Stimulated activated CD8-positive, alpha-beta memory T cell treated with anti-CD3 and anti-CD28 coated beads, Interleukin-4, amount 100 ng/mL, for 1 hour (primary cell): ENCODE measurements at places on chromosomes 6 and 20.

GRCh38 chr20:36501367-36502006, 39.8 kb upstream of the MYL9 start:
- DNase-seq = no peak

GRCh38 chr6:146770965-146771735, 172.4 kb downstream of the ADGB start:
- no peak for DNase-seq

DNA sequence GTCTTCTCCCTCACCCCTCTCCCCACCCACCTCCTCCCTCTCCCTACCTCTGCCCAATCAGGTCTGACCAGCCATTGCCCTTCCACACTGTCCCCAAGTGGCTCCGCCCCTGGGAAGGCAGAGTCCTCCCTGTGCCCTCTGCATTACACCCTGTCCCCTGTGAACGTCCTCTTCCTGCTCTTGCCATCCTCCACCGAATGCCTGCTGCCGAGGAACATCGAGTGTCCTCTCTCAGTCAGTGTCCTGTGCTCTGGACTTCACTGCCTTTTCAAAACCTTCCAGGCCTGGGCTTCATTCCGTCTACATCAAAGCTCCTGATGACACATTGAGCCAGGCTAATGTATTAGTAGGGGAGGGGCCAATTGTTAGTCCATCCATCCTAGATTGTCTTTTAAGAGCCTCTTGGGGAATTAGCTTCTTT, 3.3 kb upstream of the PACSIN1 start:
- DNase-seq = no peak

DNA sequence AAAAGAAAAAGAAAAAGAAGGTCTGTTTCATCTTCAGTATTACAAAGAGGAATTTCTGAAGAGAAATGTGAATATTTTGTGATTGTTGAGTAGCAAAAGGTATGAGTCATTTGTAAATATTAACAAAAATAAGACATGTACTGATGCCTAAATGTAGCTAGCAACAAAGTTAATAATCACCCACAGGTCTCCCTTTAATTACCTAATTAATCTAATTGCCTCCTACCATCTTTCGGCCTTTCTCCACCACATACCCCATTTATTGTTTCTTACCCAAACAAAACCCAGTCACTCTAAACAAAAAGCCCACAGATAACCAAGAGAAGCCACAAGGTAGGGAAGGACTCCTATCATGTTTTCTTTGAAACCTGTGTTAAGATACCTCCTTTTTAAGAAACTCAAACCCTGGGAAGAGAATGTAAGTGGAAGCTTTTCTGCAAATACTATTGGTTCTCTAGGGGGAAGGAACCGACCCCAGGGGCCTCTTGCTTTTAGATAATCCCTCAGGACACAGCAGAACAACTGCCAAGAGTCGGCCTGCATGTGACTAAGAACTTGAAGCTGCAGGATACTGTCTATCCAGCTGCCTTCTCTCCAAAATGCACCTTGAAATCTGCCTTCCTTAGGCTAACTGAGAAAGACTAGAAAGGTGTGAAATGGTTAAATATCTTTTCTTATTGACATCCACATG, 16.1 kb upstream of the STK38 start:
- no peak for DNase-seq

GRCh38 chr6:170295510-170296422, 4.9 kb upstream of the DLL1 start:
- DNase-seq = no peak

GRCh38 chr6:24666097-24666640, 530 bp downstream of the TDP2 start:
- DNase-seq = peak; percentile 13

DNA sequence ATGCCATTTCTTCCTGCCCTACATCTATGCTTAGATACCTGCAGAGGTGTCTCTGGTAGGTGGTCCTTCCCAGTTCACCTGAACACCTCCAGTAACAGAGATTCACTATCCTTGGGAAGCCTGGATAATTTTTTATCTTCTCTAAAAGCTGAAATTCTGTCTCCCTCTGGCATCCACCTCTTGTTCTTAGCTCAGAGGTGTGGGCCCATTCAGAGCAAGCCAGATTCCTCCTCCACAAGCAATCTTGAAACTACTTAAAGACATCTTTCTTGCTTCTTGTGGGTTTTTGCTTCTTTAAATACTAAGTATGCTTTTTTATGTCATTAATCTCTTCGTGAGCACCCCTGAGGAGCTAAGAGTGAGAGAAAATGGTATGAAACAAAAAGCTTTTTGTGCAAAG, 10.4 kb upstream of the SNRPB2 start:
- DNase-seq = no peak

- DNase-seq = no peak
These were observed 52.6 kb upstream of the SLC22A1 start for GRCh38 chr6:160069050-160069454.
